ENCODE measurements at places on chromosomes 1 and 21. TPM values are rescaled to one million over a fixed set of nuclear protein-coding genes. Genes with fewer than 3 reads are reported as not detected.

DNA sequence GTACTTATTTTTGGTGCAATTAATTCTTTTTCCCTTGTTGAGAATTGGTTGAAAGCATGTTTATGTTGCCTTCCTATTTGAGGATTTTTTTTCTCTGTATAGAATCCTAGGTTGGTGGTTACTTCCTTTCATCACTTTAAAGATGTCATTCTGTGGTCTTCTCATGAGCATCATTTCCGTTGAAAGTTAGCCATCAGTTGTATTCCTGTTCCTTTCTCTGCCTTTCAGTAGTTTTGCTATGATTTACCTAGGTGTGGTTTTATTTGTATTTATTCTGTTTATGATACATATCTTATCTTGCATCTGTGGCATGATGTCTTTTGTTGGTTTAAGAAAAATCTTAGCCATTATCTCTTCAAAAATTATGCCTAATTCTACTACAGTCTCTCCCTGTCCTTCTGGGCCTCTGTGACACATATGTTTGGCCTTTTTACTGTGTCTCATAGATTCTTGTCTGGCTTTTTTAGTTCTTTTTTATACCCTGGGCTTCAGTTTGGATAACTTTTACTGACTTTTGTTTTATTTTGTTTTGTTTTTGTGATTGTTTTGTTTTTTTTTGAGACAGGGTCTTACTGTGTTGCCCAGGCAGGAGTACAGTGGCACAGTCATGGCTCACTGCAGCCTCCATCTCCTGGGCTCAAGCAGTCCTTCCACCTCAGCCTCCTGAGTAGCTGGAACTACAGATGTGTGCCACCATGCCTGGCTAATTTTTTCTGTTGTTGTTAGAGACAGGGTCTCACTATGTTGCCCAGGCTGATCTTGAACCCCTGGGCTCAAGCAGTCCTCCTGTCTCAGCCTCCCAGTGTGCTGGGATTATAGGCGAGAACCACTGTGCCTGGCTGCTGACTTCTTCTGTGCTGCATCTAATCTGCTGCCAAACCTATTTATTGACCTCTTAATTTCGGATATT lies 24.1 kb downstream of the PTGFRN start:
- H3K27ac ChIP-seq, result no peak overlapping the region
- no peaks in the 10 kb centered on the region for H3K4me1 ChIP-seq
- H3K27me3 ChIP-seq, result no peaks in the 10 kb centered on the region

DNA sequence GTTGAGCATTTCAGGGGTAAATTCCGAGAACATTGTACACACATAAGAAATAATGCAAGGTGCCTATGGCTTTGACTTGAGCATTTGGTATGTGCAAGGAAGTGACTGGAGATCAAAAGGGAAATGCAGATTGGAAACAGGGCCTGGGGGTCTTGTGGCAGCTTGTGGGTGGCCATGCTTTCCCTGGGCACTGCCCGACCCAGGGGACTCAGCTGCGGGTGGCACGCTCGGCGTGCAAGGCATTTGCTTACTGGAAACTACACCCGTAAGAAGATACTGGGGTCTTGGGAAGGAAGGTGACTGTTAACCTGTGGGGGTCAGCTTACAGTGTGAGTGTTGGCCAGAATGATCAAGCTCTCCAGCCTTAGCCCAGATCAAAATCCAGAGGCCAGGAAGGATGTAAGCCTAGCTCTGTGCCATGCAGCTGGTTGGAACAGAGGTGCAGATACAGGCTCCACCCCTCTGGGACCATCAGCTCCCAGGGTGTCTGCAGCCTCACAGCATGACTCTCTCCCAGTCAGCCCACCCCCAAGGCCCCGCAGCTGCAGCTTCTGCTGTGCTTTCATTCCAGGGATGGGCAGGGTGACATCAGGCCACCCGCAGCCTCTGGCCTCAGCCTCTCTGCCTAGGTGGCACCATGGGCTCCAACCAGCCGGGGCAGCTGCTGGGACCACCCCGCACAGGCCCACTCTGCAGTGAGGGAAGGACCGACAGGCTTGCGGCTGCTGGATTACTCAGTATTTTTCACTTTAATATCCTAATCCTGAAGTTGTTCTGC lies 55.1 kb downstream of the KIF26B start:
- no peak overlapping the region for H3K4me3 ChIP-seq
- H3K4me1 ChIP-seq, result no peaks in the 10 kb centered on the region
- no peak for DNase-seq

DNA sequence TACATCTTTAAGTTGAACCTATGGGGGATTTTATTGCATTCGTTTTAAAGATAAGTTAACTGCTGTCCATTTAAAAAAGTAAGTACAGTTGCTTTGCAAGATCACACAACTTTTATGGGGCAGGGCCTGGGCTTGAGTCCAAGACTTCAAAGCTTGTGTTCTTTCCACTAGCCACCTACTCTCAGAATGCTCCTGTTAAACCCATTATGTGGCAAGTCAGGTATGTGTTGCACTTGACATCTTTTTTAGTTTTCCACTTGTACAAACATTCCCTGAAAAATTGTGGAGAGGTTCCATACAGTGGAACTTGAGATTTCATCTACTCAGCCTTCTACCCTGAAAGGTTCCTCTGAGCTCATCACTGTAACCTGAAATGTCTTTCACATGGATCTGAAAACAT lies 235.5 kb upstream of the SGIP1 start:
- H3K4me3 ChIP-seq, result no peak overlapping the region
- no peaks in the 10 kb centered on the region for H3K36me3 ChIP-seq
- no peaks in the 10 kb centered on the region for H3K27me3 ChIP-seq
- H3K27ac ChIP-seq, result no peak overlapping the region

GRCh38 chr1:180966312-180966711 lies 53.6 kb downstream of the KIAA1614 start:
- H3K4me3 ChIP-seq, result no peak overlapping the region
- no peak for DNase-seq
- H3K27ac ChIP-seq, result no peak overlapping the region
- peaks cover 2% of the 10 kb centered on the region for H3K36me3 ChIP-seq
- H3K4me1 ChIP-seq, result no peaks in the 10 kb centered on the region

DNA sequence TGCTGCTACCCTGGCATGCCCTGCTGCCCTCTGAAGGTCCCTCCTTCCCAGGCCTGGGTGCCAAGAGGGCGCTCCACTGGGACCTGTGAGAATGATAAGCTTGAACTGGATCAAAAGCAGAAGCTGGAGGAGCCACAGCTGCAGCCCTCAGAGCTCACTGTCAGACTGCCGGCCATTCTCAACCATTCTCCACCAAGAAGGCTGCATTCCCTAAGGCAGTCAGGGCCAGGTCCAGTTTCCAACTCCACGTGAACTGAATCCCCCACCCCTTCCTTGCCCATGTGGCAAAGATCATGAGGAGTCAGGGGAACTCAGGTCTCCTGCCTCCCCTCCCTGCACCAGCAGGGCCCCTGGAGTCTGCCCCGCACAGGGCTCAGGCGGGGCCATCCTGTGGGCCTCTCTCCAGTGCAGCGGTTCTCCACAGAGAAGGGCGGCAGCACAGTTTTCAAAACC lies 19.5 kb downstream of the SLC1A7 start:
- peak overlapping the region; percentile 28 for H3K27ac ChIP-seq
- H3K4me1 ChIP-seq, result no peaks in the 10 kb centered on the region
- H3K4me3 ChIP-seq, result no peak overlapping the region
- H3K36me3 ChIP-seq, result no peaks in the 10 kb centered on the region
- no peaks in the 10 kb centered on the region for H3K27me3 ChIP-seq

- no peak for DNase-seq
- no peak overlapping the region for H3K27ac ChIP-seq
- H3K4me3 ChIP-seq, result no peak overlapping the region
These were observed 197.6 kb upstream of the DMRTA2 start for GRCh38 chr1:50620680-50621329.

DNA sequence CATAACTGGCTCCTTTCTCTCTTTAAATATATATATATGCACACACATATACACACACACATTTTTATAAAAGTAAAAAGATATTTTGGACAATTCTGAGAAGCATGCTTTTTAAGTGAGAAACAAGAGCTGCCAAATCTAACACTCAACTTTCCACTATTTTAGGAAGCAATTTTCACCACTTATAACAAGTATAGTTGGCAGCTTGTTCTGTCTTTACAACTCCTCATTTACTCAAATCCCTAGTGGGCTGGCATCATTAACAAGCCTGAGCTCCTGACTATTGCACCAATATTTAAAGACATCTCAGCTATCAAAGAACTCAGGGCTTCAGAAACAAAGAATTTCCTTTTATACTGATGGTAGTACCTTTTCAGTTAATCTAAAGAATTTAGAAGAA lies 76.6 kb downstream of the RAB3GAP2 start:
- H3K4me3 ChIP-seq, result no peak overlapping the region
- H3K4me1 ChIP-seq, result no peaks in the 10 kb centered on the region
- no peaks in the 10 kb centered on the region for H3K27me3 ChIP-seq
- peaks cover 14% of the 10 kb centered on the region for H3K36me3 ChIP-seq
- no peak for DNase-seq

The PLA2G5 gene
- total RNA-seq, result 4.0 TPM

The CHRNB2 gene
- total RNA-seq, result not detected

DNA sequence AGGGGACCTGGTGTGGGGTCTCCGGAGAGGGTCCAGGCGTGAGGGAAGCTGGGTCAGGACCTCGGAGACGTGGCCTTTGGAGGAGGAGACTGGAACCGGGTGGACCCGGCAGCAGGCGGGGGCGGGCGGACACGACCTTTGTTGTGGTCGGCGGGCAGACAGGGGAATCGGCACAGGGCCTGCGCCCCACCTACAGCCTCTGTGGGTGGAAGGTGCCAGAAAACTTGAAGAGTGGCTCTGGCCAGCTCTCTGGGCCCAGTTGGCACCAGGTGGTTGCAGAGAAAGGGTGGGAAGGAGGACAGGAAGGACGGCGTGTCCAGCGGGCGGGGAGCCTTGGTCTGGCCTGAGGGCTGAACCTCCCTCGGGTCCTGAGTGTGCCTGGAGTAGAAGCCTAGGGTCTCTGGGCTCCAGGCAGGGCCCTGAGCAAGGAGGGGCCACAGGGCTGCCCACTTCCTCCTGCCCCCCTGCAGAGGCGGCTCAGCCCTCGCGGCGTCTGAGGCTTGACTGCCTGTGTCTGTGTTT lies 7.7 kb upstream of the TTLL10 start:
- peaks cover 2% of the 10 kb centered on the region for H3K27me3 ChIP-seq
- no peak overlapping the region for H3K27ac ChIP-seq
- no peaks in the 10 kb centered on the region for H3K36me3 ChIP-seq
- no peak for DNase-seq
- no peaks in the 10 kb centered on the region for H3K4me1 ChIP-seq
- H3K4me3 ChIP-seq, result no peak overlapping the region

The KRTAP12-2 gene
- total RNA-seq, result not detected

- DNase-seq, result peak; percentile 75
- H3K36me3 ChIP-seq, result no peaks in the 10 kb centered on the region
- H3K27ac ChIP-seq, result no peak overlapping the region
- no peak overlapping the region for H3K4me3 ChIP-seq
- no peaks in the 10 kb centered on the region for H3K27me3 ChIP-seq
These were observed 17.9 kb upstream of the FMOD start for GRCh38 chr1:203368624-203369451.

The MIER1 gene
- 55.7 TPM for total RNA-seq

DNA sequence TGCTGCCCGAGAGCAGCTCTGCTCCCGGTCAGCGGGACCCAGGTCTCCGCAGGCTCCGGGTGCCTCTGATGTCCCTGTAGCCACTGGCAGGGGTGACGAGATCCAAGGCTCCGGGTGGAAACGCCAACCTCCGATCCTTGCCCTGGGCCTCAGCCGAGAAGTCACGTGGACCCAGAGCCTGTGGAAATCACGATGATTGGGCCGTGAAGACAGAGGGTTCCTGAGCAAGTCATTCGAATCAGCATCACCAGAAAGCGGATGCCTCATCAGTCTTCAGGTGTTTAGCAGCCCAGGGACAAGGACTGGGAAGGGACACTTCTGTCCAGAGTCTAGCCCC lies 12.5 kb downstream of the LRRC3 start:
- no peak overlapping the region for H3K4me3 ChIP-seq
- no peaks in the 10 kb centered on the region for H3K36me3 ChIP-seq
- H3K4me1 ChIP-seq, result no peaks in the 10 kb centered on the region
- no peak overlapping the region for H3K27ac ChIP-seq

The CLDN19 gene
- 0.94 TPM for total RNA-seq

GRCh38 chr1:162690672-162691434 lies 58.6 kb downstream of the DDR2 start:
- no peaks in the 10 kb centered on the region for H3K27me3 ChIP-seq
- DNase-seq, result peak; percentile 87
- H3K4me3 ChIP-seq, result no peak overlapping the region
- H3K4me1 ChIP-seq, result peaks cover 5% of the 10 kb centered on the region

- no peak overlapping the region for H3K27ac ChIP-seq
- no peak for DNase-seq
- no peaks in the 10 kb centered on the region for H3K4me1 ChIP-seq
These were observed 245.9 kb downstream of the DISC1 start for GRCh38 chr1:231872461-231872910.

- peak; percentile 78 for DNase-seq
- H3K36me3 ChIP-seq, result no peaks in the 10 kb centered on the region
- H3K27ac ChIP-seq, result no peak overlapping the region
- H3K27me3 ChIP-seq, result no peaks in the 10 kb centered on the region
These were observed 131.8 kb upstream of the SGIP1 start for GRCh38 chr1:66402194-66402593.

- H3K27me3 ChIP-seq, result no peaks in the 10 kb centered on the region
- H3K36me3 ChIP-seq, result no peaks in the 10 kb centered on the region
- no peak overlapping the region for H3K27ac ChIP-seq
These were observed 55.8 kb downstream of the NAV1 start for GRCh38 chr1:201594575-201595245.

DNA sequence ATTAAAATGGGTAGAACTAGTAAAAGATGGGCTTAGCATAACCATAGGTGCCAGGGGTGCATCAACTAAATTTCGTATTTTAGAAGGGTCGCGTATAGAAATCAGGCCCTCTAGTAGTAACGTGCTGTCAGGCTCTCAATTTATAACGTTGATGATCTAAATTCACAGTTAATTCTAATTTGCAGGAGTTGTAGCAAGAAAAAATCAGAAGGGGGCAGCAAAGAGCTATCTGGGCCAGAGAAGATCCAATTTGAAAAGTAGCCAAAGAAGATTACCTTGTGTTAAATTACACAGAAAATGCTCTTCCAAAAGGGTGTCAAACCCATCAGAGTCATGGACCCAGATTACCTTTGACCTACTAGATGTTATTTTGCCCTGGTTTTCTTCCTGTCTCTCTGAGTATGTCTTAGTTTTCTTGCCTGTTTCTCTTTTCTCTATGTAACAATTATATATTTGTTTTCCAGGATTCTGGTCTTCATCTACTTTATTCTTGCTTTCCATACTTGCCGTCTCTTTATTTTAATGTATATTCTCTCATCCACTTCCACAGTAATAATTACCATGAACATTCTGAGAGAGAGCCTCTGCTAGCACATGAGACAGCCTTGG lies 1030.9 kb downstream of the AMY1C start:
- H3K27me3 ChIP-seq, result no peaks in the 10 kb centered on the region
- no peaks in the 10 kb centered on the region for H3K4me1 ChIP-seq
- no peaks in the 10 kb centered on the region for H3K36me3 ChIP-seq
- DNase-seq, result no peak

GRCh38 chr21:44480200-44481053 lies 25.1 kb downstream of the LRRC3 start:
- H3K4me1 ChIP-seq, result no peaks in the 10 kb centered on the region
- no peaks in the 10 kb centered on the region for H3K36me3 ChIP-seq
- H3K27ac ChIP-seq, result no peak overlapping the region
- H3K4me3 ChIP-seq, result no peak overlapping the region
- no peak for DNase-seq

Data from aorta (tissue), 5 donors.